ENCODE measurements at places on chromosomes 3 and 15.
A peak's percentile ranks its signal among the peaks of the same experiment; 100 is the strongest.

DNA sequence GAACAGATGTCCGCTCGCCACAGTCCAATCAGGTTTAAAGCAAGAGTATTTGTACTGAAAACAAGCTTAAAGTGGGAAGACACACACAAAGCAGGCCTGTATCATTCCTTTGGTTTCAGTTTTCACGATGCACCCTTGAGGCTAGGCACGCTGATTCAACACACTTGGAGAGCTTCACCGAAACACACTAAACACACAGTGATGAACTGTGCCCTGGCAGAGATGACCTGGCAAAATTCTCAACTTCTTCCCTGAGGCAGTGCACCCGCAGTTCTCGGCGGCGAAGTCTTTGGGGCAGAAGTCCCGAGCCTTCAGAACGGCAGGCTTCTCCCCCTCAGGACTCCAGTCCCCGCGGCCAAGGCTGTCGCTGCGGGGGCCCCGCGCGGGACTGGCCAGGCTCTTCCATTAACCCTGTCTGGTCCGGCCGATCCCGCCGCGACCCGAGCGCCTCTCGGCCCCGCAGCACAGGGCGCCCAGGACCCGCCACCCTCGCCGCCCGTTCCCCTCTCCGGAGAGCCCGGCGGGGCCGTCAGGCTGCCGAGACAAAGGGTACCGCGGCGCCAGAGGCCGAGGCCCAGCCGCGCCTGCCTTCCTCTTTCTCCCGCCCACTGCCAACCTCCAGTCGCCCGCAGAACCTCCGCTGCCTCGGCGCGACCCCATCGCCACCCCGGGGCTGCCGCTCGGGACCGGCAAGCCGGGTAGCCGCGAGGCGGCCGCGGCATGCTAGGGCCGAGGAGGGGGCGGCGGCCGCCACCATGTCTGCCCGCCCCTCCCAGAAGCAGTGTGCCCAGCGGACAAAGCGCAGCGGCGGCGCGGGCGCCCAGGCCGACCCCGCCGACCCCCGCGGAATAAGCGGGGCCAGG, 792 bp downstream of the GABPB1 start:
- DNase-seq = peak; percentile 82

DNA sequence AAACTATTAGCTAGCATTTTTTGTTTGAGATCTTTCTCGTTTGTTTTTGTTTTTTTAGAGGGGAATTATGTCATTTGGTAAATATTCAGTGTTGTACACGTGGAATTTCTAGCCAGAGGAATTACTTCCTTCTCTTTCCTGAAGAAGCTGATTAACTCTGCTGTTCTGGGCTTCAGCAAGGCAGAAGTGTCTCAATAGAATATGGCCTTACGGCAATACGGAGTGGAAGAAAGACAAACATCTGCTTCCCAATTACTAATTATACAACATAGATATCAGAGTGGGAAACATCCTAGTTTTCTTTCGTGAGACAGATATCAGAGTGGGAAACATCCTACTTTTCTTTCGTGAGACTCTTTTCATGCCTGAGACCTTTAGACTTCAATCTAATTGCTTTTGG, 11.9 kb downstream of the P3H2 start:
- DNase-seq = peak; percentile 53

GRCh38 chr3:70832834-70833205, 520.4 kb upstream of the MDFIC2 start:
- peak; percentile 50 for DNase-seq

DNA sequence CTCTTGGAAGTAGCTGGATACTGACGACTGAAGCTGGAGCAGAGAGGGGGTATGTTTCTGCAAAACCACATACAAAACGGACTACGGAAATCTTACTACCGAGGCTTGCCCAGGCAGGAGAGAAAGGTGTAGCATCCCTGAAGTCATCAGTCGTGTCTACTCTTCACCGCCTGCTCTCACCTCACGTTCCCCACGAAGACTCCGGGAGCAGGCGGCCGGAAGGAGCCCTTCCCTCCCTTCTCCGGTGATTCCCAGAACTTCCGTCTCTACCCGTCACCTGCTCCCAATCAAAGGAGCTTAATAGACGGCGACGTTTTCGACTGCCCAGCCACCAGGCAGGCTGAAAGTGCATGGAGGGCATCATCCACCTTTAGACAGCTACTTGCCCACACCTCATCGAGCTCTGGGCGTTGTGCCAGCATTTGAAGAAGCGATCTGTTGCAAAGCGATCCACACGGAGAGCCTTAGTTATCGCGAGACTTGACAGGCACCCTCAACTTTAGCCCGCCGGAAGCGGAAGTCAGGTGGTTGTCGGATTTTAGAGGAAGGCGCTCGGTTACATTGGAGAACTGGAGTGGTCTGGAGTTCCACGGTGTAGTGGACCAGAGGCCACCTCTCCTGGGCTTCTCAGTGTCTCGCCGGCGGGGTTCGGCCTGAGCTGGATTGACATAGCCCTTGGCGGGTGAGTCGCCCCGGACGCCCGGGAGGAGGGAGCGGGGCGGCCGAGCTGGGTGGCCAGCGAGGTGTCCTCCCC, at the start of gene RAMAC:
Gene RAMAC (plus strand): TSS at position 523 of the 754 bp plus-strand sequence. CDS start 2,809 bp downstream, outside the sequence.
- peak; percentile 94 for DNase-seq

DNA sequence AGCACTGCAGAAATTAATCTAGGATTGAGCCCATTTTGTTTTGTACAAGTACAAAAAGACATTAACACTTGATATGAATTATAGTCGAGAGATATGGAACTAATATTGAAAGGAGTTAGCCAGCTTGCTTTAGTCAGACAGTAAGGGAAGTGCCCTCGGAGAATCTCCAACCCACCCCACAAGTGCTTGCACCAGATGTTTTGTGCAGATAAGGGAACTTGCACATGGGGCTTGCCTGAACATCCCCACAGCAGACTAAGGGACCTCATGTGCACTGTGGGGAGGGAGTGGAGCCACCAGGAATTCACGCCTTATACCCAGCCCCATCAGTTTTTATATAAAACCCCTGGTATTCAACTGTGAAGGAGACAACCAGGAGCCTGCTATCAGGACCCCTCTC, 122.3 kb downstream of the EFHB start:
- no peak for DNase-seq

DNA sequence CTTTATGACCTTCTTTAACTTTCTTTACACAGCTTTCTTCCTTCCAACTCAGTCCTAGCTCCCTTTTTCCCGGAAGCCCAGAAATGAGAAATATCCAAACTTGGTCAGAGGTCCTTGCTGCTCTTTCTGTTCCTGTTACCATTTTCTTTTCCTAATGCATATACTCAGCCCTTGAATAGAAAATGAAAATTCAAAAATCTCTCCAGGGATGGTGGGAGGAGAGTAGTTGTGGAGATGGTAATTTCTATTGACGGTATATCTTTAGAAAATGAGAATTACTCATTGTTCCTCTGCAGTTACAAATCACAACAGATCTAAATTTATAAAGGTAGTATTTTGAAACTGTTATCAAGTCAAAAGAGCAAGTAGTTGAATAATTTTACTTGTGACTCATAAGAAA, 255.1 kb downstream of the NEK10 start:
- no peak for DNase-seq

DNA sequence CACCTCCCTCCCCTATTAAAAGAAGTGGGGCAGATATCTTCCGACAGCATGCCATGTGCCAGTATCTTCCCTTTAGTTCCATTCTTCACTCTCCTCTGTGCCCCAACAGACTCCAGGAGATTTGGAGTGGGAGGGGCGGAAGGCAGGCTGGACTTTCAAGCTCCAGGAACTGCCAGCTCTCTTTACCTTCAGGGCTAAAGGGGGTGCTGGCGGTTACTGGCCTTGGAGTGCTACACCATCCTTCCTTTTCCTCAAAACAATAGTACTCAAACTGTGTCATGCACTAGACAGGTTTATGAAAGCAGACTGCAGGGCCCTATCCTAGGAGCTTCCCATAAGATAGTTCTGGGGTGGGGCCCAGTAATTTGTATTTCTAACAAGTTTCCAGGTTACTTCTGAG, 6.0 kb downstream of the LINS1 start:
- no peak for DNase-seq

DNA sequence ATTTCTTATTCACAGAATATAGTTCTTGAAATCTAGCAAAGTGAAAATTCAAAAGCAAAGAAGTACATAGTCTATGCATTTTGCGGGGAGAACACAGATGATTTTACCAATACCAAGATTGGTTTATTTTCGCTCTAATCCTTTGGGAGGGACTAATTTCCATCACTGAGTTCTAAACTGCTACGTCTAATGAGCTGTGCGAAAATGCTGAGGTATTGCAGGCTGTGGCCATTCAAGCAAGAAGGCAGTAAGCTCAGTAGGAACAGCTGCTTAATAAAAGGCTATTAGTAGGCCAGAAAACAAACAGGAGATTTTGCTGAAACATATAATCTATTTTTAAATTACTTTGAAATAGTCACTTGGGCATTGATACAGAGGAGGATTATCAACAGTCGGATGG, 379.0 kb downstream of the CNTN4 start:
- DNase-seq = no peak

- peak; percentile 60 for DNase-seq
Observed at GRCh38 chr15:78065973-78066946, 11.3 kb downstream of the TBC1D2B start.

GRCh38 chr3:31343075-31343474, 189.7 kb upstream of the STT3B start:
- DNase-seq = peak; percentile 17

DNA sequence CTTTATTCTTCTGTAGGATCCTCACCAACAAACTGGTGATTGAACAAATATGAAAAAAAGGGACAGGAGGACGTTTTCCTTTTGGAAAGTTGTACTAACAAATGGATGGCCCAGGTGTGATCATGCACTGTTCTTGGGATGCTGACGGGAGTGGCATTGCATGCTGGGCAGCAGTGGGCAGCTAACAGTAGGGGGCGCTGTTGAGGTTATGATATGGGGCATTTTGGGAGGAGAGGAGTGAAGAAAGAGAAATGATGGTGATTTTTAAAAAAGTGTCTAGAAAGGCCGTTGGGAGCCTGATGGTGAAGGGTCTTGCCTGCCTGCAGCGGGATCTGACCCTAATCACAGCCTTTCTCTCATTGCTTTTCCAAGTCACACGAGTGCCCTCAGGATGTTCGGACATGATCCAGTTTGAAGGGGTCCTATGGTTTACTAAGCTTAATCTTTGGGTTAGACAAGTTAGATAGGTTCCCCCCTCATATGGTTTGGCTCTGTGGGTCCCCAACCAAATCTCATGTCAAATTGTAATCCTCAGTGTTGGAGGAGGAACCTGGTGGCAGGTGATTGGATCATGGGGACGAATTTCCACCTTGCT, 46.2 kb upstream of the PRTG start:
- no peak for DNase-seq

DNA sequence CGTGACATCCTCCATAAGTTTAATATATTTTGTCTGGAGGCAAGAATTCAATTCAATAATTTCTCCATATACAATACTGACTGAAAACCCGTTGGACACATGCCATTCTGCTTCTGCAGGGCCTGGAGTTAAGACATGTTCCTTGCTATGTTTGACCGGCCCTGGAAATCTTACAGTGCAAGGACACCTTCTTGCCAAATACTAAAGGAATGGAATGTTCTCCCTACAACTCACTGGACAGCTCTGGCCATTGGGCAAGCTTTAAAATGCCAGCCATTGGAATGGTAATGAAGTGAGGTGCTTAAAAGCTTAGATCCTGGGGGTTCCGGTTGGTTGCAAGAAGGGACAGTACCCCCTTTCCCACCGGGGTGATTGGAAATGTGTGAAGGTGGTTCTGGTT, 329.8 kb upstream of the PROK2 start:
- DNase-seq = peak; percentile 73

DNA sequence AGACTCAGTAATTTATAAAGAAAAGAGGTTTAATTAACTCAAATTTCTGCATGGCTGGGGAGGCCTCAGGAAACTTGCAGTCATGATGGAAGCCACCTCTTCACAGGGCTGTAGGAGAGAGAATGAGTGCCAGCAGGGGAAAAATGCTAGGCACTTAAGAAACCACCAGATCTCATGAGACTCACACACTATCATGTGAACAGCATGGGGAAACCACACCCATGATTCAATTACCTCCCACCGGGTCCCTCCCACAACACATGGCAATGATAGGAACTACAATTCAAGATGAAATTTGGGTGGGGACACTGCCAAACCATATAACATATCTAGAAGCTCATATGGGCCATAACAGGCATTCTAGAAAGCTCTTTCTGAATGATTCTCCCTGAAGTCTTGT, 190.3 kb downstream of the WNT5A start:
- DNase-seq = peak; percentile 34

GRCh38 chr15:51842852-51843737, 13.6 kb downstream of the TMOD3 start:
- DNase-seq = peak; percentile 66

DNA sequence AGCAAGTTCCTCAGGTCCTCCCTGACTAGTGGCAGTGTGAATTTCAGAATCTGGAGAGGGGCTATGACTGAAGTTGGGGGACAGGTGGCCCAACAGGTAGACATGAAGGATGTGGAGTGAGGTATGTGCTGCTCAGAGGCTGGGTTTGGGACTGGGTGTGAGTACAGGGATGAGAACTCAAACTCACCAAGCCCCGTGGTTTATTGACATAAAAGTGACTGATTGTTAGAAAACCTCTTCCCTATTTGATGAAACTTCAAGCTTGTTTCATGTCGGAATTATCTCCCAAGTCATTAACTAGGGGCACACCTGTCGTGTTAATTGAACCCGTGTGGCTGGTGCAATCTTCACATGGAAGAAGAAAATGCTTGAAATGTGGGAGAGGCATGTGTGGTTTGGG, 27.1 kb downstream of the FGD5 start:
- no peak for DNase-seq

- no peak for DNase-seq
Observed at GRCh38 chr3:140850210-140850955, 91.3 kb upstream of the SLC25A36 start.

- no peak for DNase-seq
Observed at GRCh38 chr3:71416876-71417275, 166.7 kb downstream of the FOXP1 start.

DNA sequence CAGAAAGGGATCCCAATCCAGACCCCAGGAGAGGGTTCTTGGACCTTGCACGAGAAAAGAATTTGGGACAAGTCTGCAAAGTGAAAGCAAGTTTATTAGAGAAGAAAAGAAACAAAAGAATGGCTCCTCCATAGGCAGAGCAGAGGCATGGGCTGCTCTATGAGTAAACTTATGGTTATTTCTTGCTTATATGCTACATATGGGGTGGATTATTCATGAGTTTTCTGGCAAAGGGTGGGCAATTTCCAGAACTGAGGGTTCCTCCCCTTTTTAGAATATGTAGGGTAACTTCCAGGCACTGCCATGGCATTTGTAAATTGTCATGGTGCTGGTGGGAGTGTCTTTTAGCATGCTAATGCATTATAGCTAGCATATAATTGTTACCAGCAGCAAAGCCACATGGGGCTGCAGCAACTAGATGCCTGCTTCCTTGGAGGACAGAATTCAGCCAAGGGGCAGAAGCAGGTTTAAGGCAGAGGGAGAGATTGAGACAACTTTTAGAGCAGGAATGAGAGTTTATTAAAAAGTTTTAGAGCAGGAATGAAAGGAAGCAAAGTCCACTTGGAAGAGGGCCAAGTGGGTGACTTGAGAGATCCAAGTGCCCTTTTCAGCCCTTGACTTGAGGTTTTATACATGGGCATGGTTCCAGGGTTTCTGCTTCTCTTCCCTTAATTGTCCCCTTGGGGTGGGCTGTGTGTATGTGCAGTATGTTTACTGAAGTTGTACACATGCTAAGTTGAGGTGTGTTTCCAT, 41.3 kb downstream of the METTL6 start:
- no peak for DNase-seq

- peak; percentile 21 for DNase-seq
Observed at GRCh38 chr3:46208167-46208704, at the start of gene CCR1. Gene CCR1, minus strand, starts transcription at chr3:46208313. Its CDS starts 4,000 bp downstream, at chr3:46204313.

GRCh38 chr3:194761384-194761783, 75.7 kb downstream of the FAM43A start:
- DNase-seq = no peak

GRCh38 chr15:52680041-52680391, 828 bp upstream of the ATOSA start:
- peak; percentile 16 for DNase-seq

GRCh38 chr3:127712881-127713771, 40.4 kb downstream of the ABTB1 start:
- DNase-seq = no peak
